ENCODE measurements at places on chromosomes 1 and 21.

- DNase-seq = peak; percentile 66
Measured at GRCh38 chr1:5973771-5974170, 18.5 kb downstream of the NPHP4 start.

GRCh38 chr1:1583347-1584010, 8.8 kb upstream of the SSU72 start:
- no peak for DNase-seq

- DNase-seq = no peak
Measured at GRCh38 chr1:231236938-231237337, 4.1 kb upstream of the GNPAT start.

DNA sequence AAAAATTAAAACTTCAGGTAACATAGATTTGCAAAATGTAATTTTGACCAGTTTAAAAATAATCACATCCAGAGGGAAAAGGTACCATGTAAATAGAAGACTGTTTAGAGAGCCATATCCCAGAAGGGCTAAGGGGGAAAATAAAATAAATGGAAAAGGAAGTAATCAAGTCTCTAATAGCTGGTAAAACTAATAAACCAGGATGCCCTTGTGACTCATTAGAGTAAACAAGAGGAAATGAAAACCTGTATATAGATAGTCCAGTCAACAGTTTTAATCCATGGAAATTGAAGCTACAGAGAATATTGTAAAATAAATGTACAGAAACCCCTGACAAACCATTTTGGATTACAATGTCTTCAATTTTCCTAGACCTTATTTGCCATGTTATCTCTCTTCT, 698.0 kb upstream of the RGS18 start:
- no peak for DNase-seq

- DNase-seq = no peak
Measured at GRCh38 chr1:216921866-216922265, 198.6 kb upstream of the ESRRG start.

GRCh38 chr1:180912801-180913565, at the start of gene KIAA1614:
Gene KIAA1614, plus strand, starts transcription at chr1:180912897. Its CDS starts 347 bp downstream, at chr1:180913244.
- DNase-seq = peak; percentile 38

GRCh38 chr1:183841550-183841949, 36.6 kb downstream of the RGL1 start:
- DNase-seq = peak; percentile 26

DNA sequence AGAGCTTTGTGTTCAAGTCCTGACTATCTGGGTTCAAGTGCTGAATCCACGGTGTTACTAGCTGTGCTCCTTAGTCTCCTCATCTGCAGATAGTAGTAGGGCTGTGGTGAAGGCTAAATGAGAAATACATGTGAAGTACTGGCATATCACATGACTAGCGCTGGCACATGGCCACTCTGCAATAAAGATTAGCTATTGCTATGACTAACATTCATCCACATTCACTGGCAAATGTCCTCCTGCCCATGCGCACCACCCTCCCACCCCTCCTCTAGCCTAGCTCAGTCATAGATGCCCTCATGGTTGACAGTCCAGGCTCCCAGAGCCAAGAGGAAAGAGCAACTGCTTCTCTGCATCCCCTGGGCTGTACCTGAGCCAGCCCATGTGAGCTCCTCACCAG, 8.5 kb upstream of the COL8A2 start:
- peak; percentile 67 for DNase-seq

DNA sequence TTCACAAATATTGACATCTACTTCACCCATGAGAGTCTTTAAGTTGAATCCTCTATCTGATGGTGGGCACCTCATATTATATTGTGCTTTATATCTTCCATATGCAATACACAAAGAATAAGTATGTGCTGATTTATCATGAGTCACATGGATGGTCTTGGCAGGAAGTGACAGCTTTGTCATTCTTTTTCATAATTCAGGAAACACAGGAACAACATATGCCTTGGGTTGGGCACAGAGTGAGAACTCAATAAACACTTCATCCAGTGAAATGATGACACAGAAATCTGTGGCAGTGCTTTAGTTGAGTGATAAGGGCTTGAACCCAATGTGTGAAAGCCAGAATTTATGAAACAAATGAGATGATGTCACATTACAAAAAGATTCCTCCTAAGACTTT, 41.2 kb downstream of the GADD45A start:
- no peak for DNase-seq
